A549 treated with Mapracorat at 1 μM for 4 hours (cell line): ENCODE measurements at places on chromosomes 2 and 18. TPM values are rescaled to one million over a fixed set of nuclear protein-coding genes. Genes with fewer than 3 reads are reported as not detected.

SLC40A1 gene
- 1.8 to 2.1 TPM (median 2.0 TPM) in 5 replicates for total RNA-seq

IL1RL1 gene
- total RNA-seq: 0.77 to 1.6 TPM (median 1.1 TPM) in 5 replicates

IL36G gene
- total RNA-seq: not detected in 5 replicates

LRRC30 gene
- total RNA-seq: not detected in 5 replicates

CFAP65 gene
- 0.12 to 0.48 TPM (median 0.29 TPM) in 5 replicates for total RNA-seq

PCARE gene
- total RNA-seq: not detected in 5 replicates

CTAGE1 gene
- total RNA-seq: not detected in 5 replicates

UGT1A10 gene
- 0.06 TPM in 1 of 5 replicates, not detected in the others for total RNA-seq

SOS1 gene
- 11.3 to 16.2 TPM (median 14.6 TPM) in 5 replicates for total RNA-seq

BMP10 gene
- total RNA-seq: not detected in 5 replicates

SLC38A11 gene
- not detected in 5 replicates for total RNA-seq
